ENCODE measurements at places on chromosomes 11 and 22.

- no peak for DNase-seq
These were observed 10.5 kb upstream of the MS4A2 start for GRCh38 chr11:60077981-60078380.

DNA sequence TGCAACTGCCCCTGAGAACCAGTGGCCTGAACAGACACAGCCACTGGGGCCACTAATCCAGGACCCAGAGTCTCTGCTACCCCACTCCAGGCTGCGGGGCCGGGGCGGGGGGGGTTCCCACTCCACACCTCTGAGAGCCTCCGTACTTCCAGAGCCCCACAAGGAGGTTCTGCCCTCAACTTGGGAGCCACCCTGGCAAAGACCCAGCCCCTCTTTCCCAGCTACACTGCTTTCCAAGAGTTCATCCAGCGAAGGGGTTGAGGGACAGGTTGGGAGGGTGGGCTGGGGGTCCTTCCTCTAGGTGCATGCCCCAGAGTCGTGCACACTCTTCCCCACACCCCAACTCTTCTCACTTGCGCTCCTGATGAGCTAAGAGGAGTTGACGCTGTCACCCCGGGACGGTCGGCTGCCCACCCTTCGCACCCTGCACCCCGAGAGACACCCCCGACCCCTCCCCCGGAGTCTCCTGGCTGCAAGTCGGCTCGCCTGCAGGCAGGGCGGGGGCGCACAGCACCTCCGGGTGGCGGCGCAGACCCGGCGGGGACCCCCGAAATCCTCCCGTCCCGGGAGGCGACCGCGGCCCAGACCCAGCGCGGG, 531 bp downstream of the RAB3IL1 start:
- DNase-seq, result no peak

GRCh38 chr11:126634963-126635362, 279.5 kb downstream of the ST3GAL4 start:
- no peak for DNase-seq

DNA sequence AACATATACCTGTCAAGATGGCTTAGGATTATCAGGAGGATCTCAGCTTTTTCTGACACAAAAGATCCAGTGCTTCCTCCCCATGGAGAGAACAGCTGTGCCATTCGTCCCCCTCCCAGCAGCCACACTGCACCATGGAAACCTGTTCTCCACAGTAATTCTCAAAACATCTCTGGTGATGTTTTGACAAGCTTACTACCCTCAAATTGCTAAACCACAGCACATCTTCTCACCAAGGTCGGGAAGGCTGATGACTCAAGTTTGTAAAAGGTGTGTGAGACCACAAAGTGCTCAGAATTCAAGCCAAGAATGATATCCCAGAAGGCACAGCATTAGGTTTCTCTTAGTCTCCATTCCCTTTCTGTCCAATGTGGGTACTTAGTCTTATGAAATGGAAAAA, 3.9 kb upstream of the RAB38 start:
- no peak for DNase-seq

- DNase-seq, result no peak
These were observed 29.7 kb downstream of the PDGFB start for GRCh38 chr22:39215070-39215396.

GRCh38 chr11:122071709-122072202, 44.3 kb downstream of the BLID start:
- no peak for DNase-seq

DNA sequence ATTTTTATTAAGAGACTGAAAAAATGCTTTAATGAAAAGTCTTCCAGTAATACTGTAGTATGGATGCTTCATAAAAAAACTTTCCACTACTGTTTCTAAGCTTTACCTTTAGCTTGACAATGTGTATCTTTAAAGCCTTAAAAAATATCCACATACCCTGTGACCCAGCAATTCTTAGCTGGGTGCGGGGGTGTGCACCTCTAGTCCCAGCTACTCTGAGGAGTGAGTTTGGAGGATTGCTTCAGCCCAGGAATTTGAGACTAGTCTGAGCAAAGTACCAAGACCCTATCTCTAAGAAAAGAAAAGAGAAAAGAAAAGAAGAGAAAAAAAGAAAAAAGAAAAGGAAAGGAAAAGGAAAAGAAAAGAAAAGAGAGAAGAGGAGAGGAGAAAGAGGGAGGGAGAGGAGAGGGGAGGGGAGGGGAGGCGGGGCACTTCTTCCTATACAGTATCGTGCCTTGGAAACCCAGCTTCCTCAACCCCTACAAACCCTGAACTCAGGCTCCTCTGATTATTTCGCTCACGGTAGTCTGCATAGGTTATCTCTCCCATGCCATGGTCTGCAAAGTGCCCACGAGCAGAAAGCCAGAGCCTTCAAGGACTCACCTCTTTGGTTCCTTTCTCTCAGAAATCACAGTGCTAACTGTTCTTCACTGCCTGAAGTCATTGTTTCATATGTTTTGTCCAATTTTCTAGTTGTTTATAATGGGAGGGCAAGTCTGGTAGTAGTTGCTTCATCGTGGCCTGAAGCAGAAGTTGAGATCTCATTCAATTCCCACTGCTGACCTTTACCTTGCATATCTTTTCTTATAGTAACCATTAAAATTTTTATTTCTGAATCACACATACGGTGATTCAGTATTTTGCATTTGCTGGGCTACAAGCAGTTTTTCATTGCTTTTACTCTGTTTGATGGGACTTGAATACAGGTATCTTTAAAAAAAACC, 82.2 kb downstream of the FAM83F start:
- no peak for DNase-seq

DNA sequence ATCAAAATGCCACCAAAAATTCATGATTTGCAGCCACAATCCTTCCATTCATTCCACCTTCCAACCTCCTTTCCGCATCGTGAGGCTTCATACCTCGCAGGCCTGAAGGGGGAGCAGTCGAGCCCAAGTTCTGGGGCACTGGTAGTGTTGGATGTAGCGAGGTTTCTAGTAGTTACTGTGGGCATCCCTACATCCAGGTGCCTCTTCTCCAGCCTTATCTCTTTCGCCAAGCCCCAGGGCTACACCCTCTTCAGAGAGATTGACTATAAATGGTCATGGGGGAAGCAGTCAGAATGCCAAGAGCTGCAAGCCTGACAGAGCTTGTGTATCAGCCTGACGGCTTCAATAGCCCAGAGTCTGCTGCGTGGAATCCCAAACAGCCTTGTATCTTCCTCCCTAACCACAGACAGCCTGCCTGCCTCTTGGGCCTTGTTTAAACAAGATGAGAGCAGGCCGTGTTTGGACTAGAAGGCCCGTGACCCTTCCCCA, 28.9 kb downstream of the CLMP start:
- DNase-seq, result no peak

- DNase-seq, result no peak
These were observed 594.8 kb upstream of the B3GAT1 start for GRCh38 chr11:135006800-135007199.

DNA sequence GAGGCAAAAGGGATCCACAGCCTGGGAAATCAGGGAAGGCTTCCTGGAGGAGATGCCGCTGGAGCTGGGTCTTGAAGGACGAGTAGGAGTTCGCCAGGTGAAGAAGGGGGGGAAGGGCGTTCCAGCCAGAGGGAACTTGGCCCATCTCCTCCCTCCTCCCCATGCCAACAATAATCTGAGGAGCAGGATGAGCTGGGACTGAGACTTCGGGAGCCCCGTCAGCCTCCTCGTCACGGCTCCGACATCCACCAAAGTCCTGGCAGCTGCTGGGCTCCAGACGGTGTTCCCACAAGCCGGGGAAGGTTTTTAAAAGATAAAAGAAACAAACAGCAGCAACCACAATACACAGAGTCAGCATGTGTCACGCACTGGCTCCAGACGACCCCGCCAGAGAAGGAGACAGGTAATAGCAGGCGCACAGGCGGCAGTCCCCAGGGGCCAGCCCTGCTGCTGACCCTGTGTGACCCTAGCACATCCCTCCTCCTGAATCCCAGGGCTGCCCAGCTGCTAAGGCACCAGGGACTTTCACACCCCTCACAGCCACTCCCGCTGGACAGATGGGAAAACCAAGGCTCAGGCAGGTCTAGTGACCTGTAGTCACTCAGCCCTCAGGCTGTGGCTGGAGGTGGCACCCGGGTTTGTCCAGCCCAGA, 37.3 kb downstream of the NUP50 start:
- no peak for DNase-seq

DNA sequence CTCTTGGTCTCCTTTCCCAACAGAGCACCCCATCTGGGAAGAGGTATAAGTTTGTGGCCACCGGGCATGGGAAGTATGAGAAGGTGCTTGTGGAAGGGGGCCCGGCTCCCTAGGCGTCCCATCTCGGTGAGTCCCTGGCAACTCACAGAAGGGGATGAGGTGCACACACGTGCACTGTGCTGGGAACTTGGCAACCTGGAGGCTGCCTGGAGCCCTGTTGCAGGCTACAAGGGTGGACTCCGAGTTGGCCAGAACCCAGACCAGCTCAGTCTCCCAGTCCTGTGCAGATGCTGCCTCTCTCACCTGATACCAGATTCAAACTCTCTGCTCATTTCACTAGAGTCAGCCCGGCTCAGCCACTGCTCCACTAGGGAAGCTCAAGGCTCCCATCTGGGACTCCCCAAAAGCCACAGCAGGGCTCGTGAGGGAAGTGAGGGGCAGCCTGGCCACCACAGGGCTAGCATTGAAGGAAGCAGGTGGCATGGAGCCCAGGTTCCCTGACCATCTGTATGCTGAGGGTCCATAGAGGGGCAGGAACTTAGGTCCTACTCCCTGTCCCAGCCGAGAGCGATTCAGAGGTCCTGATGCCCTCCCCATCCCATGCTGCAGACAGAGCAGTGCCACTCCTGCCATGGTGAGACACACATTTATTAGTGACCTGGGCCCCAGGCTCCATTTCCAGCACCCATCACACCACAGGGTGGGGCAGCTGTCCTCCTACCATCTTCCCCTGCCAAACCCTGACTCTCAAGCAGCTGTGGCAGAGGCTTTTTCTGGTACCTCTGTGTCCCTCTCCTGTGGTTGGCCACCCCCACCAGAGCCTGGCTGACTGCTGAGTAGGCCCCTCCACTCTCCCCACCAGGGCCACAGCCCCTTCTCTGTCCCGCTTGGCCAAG, 4.0 kb downstream of the PRR33 start:
- no peak for DNase-seq

DNA sequence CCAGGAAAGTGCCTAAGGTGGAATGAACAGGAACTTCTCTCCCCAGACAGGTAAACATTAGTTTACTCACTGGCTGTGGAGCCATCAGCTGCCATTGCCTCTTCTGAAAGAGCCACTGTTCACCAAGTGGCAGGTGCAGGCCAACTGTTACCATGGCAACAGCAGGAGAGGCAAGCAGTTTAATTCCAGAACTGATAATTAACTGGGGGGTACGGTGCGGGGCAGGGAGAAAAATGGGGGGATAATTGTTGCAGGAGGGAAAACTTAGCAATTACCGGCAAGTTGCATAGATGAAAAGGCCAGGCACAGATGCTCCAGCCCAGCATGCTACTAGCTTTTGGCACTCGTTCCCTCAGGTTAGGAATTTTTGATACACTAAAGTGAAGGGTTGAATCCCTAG, 85.1 kb downstream of the TRIM44 start:
- no peak for DNase-seq

GRCh38 chr11:46485856-46486443, 94.4 kb upstream of the CHRM4 start:
- no peak for DNase-seq

DNA sequence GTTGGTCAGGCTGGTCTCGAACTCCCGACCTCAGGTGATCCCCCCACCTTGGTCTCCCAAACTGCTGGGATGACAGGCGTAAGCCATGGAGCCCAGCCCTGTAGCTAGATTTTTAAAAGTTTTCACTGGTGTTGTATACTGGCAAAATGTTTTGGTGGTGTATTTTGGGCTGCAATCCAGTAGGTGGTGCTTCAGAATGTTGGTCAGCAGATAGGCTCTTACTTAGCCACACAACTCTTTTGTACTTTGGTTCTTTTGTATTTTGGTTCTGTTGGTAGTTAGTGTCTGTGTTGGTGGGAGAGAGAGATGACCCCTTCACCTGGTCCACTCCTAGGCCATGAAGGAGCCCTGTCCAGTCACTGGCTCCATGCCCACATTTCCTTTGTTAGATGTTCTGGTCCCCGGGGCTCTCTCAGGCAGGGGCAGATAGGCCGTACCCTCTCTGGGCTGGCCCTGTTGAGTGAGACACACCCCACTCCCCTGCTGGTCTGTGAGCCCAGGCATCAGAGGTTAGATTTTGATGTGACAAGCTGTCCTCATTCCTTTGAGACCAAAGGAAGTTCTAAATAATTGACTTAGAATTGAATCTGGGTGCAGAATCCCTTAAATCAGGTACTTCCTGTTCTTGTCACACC, 123.8 kb downstream of the DDX10 start:
- DNase-seq, result no peak

DNA sequence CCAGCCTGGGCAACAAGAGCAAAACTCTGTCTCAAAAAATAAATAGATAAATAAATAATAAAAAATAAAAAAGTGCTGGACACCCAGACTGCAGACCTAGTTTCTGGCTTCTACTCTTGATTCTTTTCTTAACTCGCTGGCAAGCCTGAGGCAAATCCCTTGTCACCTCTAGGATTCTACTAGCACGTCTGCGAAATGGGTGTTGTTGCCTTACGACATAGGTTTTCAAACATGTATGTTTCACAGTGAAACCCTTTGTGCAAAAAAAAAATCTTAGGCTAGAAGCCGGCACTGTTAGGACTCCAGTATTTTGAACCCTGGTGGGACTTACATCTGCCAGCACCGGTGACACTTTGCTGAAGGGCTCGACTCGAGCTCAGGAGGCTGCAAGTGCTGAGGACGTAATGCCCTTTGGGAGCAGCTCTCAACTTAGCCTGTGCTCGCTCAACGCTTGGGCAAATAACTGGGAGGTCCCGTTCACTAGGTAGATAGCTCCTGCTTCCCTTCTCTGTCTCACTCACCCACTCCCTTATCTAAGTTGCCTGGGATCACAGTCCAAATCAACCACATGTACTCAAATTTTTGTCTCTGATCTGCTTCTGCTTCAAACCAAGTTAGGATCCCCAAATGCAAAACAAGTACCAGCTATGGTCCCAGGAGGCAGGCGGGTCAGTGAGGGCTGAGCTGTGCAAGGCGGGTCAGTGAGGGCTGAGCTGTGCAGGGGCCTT, 34.7 kb upstream of the MYH9 start:
- no peak for DNase-seq

DNA sequence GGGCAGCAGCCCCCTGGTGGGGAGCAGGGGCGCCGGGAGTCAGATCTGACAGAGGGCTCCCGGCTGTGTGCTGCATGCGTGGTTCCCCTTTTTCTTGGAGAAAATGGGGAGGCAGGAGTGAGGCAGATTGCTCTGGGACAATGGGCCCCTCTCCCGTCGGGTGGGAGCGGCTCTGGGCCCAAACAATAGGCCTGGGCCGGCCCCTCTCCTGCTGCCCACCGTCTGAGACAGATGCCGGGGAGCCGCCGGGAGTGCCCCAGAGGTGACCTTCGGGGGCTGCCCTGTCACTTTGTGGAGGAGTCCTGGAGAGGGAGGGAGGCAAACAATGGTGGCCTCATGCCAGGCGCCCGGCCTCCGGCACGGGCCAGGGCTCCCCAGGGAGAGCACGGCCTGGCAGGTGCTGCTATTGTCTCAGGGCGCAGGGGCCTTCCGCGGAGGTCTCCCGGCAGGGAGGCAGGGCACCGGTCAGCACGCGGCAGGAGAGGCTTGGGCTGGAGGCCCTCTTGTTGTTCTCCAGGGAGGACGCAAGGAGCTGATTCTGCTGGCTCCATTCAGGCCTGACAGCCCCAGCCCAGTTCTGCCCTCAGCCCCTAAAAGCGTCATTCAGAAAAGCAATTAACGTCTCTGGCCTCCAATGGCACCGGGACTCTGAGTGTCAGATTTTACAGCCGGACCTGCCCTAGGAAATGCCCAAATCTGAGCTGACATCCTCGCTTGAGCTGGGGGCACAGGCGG, 44.8 kb downstream of the SMIM38 start:
- no peak for DNase-seq

GRCh38 chr22:43182118-43182517, 4.8 kb downstream of the TTLL12 start:
- no peak for DNase-seq
